ENCODE measurements at places on chromosomes 5 and 9.

DNA sequence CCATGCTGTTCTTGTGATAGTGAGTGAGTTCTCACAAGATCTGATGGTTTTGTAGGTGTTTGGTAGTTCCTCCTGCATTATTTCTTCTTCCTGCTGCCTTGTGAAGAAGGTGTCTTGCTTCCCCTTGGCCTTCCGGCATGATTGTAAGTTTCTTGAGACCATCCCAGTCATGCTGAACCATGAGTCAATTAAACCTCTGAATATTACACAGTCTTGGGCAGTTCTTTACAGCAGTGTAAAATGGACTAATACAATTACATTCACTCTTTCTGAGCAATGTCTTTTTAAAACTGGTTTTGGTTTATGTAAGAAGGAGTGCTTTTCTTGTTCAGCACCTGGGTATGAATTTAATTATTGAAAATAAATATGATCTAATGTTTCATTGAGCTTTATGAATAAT, 50.7 kb upstream of the ARRDC3 start:
- DNase-seq, result no peak

DNA sequence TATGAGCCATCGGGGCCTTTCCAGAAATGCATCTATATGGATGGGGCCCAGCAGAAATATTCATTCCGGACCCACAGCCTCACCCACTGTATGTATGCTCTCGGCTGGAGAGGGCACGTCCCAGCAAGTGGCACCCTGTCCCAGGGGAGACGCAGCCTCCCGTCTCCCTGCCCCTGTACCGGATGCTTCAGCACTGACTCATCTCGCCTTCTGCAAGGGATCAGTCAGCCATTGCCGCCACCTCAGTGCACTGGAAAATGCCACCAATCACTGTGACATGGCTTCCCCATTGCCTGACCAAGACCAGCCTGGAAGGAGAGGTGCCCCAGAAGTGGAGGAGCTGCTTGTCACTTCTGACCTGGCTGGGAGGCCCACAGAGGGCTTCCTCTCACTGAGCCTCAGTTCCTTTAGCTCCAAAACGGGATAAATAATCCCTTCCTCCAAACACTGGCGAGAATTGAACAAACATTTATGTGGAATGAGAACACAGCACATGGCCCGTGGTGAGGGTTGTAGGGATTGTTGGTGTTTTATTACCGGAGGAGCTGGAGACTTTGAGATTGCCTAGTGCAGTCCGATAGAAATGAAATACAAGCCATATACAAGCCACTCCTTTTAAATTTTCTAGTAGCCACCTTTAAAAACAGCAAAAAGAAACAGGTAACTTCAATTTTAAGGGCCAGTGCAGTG, 43.9 kb upstream of the ORM1 start:
- no peak for DNase-seq

GRCh38 chr5:6450319-6450833, 1.7 kb downstream of the UBE2QL1 start:
- no peak for DNase-seq

DNA sequence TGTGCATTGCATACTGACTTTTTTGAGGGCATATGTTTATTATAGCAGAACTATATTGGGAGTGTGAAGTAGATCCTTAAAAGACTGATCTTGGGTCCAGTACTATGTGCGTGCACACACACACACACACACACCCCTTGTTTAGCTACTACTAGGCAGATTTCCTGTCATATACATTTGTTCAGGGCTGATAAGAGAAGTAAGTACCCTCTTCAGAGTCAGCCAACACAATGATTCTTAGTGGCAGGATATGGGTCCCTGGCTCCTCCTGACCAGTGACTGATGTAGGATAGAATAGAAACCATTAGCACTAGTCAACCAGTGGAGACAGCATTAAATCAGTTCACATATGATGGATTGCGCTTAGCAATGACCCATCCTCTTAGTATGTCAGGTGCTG, 76.2 kb upstream of the MIER3 start:
- DNase-seq, result no peak

GRCh38 chr5:108753877-108754276, 6.2 kb downstream of the FER start:
- DNase-seq, result no peak

- peak; percentile 81 for DNase-seq
Measured at GRCh38 chr9:124242331-124243194, 15.2 kb upstream of the NEK6 start.

DNA sequence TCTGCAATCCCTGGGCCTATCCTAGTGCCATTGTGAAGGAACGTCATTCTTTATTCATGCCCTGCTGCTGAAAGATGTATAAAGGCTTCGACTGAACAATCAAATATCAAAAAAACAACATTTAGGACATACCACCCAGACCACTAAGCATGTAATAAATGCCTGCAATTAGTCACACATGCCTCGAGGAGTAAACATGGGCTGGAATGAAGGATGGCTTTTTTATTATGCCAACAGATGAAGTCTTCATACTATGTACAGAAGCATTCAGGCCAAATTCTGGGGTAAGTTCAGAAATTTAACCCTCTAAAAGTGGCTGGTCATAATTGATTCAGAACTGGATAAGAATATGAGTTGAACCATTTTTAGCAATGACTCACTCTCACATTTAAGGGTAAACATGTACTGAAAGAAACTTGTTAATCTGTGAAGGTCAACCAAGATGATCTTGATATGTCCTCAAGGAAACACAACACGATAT, 38.1 kb downstream of the FAM240B start:
- DNase-seq, result peak; percentile 15

DNA sequence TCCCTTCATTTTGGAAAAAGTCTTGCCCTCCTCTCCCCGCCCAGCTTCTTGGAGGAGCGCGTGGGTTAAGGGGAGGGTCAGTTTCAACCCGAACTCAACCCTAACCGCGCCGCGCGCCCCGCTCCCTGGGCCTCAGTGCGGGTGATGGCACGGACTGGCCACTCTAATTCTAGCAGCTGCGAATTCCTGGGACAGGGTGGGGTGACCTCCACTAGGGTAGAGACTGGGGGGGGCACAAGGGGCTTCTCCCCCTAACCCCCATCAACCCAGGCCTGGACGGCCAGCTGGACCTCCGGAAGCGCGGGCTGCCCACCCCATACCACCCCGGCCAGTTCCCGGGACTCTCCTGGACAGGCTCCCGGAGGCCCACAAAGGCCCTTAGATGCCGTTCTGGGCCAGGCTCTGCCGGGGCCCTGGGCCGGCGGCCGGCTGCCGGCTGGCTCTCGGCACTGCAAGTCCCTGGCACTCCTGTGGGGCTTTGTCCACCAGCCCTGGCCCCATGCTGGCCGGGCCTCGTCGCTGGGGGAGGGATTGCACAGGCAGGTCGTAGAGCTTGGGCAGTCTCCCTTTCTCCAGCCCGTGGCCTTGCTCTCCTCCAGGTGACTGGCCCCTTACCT, 7.2 kb upstream of the PSD2 start:
- no peak for DNase-seq

GRCh38 chr5:66306105-66306843, 162.2 kb downstream of the SREK1 start:
- peak; percentile 42 for DNase-seq

Measured in fibroblast of skin of left quadriceps (primary cell).